Spleen (tissue), 13 donors: ENCODE measurements at places on chromosomes 6 and 20. TPM values are rescaled to one million over a fixed set of nuclear protein-coding genes. Genes with fewer than 3 reads are reported as not detected.

GRCh38 chr6:68094070-68094469 is 541.0 kb upstream of the ADGRB3 start:
- no peak for DNase-seq

GRCh38 chr6:96878143-96878542 is 19.5 kb downstream of the NDUFAF4 start:
- no peak for DNase-seq

DNA sequence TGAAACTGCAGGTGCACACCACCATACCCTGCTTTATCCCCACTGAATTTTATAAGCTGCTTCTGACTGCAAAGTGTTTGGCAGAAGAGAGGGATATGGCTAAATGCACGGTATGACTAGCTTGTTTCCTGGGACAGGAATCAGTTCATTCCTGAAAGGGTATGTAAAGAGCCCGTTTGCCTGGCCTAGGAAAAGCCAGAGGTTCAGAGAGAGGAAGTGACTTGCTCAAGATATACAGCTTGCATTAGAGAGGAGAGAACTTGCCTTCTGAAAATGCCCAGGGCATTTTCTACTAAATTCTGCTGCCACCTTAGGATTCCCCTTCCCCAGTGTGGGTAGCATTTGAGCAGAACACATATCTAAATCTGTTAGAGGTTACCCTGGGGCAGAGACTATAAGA is 683 bp upstream of the GCNT2 start:
- DNase-seq = no peak

- peak; percentile 91 for DNase-seq
These were observed 109.9 kb downstream of the NOL4L start for GRCh38 chr20:32474967-32475811.

DNA sequence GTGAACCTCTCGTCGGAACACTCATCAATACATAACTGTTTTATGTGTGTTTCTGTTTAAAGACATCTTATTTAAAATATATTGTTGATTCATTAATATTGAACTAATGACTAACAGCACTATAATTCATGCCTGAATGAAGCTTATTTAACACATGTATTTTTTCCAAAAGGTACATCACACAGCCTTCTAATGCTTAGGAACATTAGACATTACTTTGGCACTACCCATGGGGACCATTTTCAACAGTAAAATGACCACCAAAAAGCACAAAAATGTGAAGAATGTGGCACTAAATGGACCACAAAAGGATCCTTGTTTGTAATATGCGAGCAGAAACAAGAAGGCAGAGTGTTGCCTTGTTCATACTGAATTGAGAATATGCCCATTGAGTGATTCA is 109.2 kb downstream of the CEP57L1 start:
- DNase-seq = no peak

DNA sequence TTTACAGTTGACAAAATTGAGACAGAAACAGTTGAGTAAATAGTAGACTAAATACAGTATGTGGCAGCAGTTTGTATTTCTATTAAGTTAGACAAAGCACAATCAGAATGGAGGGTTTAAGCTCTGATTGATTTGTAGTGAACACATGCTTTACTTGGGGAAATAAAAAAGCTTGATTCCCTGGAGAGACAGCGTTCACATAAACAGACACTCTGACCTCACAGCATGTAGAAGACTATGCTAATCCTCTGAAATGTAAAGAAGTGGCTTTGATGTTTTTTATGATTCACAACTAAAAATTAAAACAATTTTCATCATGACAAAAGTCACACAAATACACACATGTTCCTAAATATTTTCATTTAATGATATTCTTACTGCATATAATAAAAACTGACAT is 126.9 kb upstream of the FAM83B start:
- no peak for DNase-seq

- no peak for DNase-seq
These were observed 3.9 kb upstream of the SYS1 start for GRCh38 chr20:45359069-45359405.

Gene TDRD6
- 0.89 TPM for total RNA-seq

Gene BTNL2
- total RNA-seq = not detected

Gene HIVEP1
- 41.8 TPM for total RNA-seq
